ENCODE measurements at places on chromosomes 11 and 22.
A peak's percentile ranks its signal among the peaks of the same experiment; 100 is the strongest.

GRCh38 chr11:22169833-22170232 lies 23.1 kb upstream of the ANO5 start:
- no peak for DNase-seq

DNA sequence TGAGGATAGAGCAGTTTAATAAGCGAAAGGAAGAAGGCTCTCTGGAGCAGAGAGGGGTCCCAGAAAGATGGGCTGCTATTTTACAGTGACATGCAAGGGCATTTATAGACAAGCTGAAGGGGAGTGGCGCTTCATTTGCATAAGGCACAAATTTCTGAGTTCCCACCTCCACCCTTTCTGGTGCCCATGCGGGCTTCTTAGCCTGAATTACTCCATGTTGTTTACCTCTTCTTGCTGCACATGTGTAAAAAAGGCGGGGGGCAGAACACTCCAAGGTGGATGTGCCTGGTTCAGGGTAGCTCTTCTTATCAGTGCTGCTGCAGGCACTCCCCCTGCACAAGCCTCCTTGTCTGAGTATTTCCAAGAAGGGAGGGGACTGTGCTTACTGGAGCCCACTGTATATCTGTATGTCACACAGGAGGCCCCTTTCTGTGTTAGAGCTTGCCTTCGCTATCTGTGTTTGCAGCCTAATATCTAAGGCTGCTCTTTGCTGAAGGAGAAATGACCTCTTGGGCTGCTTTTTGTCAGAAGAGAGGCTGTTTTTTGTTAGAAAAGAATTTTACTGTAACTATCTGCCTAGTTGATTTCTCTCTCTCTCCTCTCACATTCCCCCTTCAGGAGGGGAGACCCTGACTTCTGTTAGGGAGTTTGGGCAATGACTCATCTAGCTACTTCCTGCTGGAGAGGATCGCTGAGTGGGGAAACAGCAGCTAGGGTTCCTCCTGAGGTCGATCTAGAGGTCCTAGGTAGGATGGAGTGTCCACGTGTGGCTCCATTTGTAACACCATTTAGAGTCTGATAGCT lies 1057.0 kb upstream of the CNTN5 start:
- DNase-seq: peak; percentile 61

- DNase-seq: no peak
Observed at GRCh38 chr11:88363648-88364065, 26.1 kb upstream of the CTSC start.

GRCh38 chr11:28874706-28875105 lies 766.5 kb downstream of the METTL15 start:
- DNase-seq: peak; percentile 9

- DNase-seq: peak; percentile 87
Observed at GRCh38 chr11:8068605-8069221, 12.3 kb upstream of the TUB start.

GRCh38 chr11:15779518-15779917 lies 576.8 kb downstream of the SOX6 start:
- DNase-seq: no peak

DNA sequence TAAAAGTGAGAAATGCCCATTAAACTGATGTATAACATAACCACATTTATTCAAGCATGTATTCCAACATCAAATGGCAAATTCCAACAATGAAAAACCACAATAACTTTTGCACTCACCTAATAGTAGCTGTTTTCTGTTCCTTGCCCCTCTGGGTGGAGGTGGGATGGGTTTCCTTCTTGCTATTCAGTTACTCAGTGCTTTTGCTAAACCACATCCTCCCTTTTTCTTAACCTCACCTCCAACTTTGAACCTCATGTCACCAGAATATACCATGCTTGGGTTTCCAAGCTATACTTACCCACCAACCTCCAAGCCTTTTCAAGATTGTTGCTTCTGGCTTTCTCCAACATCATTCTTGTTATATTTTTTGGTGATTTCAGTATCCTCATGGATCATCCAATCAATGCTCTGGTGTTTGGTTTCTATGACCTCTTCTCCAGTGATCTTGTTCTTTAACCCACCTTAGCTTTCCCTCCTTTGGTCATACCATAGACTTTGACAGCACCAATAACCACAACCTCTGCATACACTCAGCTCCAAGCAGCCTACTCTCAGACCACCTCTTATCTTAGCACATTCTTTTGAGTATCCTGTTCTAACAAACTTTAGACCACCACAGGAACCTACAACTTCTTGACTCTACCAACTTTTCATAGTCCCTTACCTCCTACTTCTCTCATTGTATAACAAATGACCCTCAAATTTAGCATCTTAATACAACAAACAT lies 3.2 kb upstream of the CCDC15 start:
- no peak for DNase-seq

DNA sequence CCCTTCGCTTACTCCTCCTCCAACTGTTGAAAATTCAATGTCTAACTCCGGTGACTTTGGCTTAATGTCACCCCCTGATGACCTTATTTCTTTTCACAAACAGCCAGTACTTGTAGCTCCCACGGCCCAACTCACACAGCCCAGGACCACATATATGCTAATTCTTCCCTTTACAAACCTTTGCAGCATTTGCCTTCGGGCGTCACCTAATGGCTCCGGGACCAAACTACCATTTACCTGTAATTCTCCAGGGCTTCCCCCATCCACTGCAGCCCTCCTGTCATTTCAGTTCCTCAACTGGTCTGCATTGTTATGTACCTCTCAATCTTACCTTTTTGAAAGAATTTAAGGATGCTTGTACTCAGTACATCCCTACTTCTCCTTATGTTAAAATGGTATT lies 29.8 kb upstream of the OR56B4 start:
- DNase-seq: no peak

GRCh38 chr22:44459041-44459440 lies 39.0 kb downstream of the RTL6 start:
- no peak for DNase-seq

- no peak for DNase-seq
Observed at GRCh38 chr22:19201869-19202798, 23.6 kb upstream of the SLC25A1 start.

DNA sequence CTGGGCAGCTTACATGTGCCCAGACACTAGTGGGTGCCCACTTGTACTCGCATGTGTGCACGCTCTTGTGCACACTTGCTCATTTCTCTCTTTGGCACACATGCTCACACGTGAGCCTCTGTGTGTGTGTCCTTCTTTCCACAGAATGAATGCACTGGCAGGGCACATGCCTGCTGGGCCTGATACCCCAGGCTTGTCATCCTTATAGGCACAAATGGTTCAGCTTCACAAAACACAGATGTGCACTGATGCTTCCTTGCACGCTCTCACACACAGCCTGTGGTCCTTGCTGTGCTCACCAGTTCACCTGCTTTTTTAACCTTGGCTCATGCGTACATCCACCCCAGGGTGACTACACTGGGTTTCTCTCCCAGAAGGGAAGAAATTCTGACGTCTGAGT lies 174.8 kb downstream of the BUD13 start:
- DNase-seq: no peak

- peak; percentile 58 for DNase-seq
Observed at GRCh38 chr11:108672113-108672512, 7.2 kb downstream of the DDX10 start.

- no peak for DNase-seq
Observed at GRCh38 chr11:19474954-19475721, 234.4 kb upstream of the E2F8 start.

GRCh38 chr11:130535520-130535919 lies 87.1 kb downstream of the ADAMTS15 start:
- DNase-seq: no peak

GRCh38 chr11:128190312-128190711 lies 397.0 kb downstream of the ETS1 start:
- DNase-seq: no peak

- DNase-seq: peak; percentile 87
Observed at GRCh38 chr11:122642472-122642922, 13.0 kb upstream of the UBASH3B start.

- no peak for DNase-seq
Observed at GRCh38 chr11:117874253-117874909, 2.1 kb downstream of the FXYD6 start.

GRCh38 chr11:66450560-66450959 lies 11.9 kb upstream of the MRPL11 start:
- DNase-seq: no peak

GRCh38 chr11:45779602-45780001 lies 25.3 kb upstream of the SLC35C1 start:
- DNase-seq: no peak

GRCh38 chr11:118953265-118953664 lies 2.8 kb upstream of the UPK2 start:
- peak; percentile 13 for DNase-seq

DNA sequence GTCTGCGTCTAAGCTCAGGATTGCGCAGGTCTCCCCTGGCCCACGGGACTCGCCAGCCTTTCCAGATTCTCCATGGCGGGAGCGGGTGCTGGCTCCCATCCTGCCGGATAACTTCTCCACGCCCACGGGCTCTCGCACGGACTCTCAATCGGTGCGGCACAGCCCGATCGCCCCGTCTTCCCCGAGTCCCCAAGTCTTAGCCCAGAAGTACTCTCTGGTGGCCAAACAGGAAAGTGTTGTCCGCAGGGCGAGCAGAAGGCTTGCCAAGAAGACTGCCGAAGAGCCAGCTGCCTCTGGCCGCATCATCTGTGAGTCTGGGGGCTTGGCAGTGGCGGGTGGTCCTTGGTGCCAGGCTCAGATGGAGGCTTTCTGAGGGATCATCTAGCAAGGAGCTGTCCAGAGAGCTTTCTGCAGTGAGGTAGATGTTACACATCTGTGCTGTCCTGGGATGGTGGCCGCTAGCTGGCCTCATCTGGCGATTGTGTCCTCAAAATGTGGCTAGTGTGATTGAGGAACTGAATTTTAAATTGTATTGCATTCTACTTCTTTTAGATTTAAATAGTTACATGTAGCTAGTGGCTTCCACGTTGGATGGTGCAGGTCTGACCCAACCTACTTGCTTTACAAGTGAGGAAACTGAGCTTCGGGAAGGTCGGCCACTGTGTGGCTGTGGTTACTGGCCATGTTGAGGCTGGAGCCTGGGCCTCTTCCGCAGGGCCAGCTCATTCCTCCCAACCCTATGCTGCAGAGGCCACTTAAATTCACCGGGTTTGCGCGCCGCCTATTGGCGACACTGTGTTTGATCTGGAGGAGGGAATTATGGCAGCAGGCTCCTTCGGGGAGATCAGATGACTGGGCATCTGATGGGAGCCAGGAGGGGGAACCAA lies 6.7 kb downstream of the INCENP start:
- no peak for DNase-seq

GRCh38 chr11:91998481-91998880 lies 226.1 kb upstream of the FAT3 start:
- DNase-seq: no peak

GRCh38 chr11:129417458-129417857 lies 41.8 kb downstream of the BARX2 start:
- DNase-seq: no peak

GRCh38 chr11:12448131-12448939 lies 71.0 kb downstream of the PARVA start:
- no peak for DNase-seq

GRCh38 chr11:67504005-67504949 lies 886 bp downstream of the PITPNM1 start:
- DNase-seq: peak; percentile 21

DNA sequence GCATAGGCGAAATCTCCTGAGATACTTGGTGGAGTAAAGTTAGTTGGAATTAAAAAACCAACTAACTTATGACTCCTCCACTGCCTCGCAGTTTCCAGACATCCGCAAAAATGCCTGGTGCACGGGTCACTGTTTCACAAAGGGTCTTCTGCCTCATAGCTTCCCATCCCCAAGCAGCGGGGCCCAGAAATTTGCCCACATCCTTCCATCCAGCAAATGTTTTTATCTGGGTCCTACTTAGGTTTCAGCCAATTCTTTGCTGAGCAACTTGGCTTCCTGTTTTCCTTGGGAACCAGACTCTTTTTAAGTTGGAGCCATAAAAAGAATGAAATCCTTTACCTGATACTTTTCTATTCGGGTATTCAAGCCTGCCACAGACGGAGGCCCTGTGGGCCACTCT lies 36.2 kb downstream of the FZD4 start:
- DNase-seq: peak; percentile 35

DNA sequence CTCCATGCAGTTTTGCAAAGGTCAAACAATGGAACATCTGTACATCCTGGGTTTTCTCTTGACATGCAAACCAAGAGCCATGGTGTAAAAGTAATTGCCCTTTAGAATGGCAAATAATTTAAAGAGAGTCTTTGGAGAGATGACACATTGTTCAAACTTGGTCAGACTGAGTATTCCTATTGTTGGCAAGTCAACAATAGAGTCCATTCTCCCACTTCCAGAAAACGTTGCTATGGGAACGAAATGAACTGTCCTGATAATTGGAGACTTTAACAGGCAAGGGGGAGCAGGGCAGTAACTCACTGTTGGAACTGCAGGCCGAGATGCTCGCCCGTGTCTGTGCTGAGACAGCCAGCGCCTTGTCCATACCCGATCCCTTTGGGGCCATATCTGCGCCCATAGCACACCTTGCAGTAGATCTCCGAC lies 13.9 kb downstream of the CSRP3 start:
- DNase-seq: no peak

DNA sequence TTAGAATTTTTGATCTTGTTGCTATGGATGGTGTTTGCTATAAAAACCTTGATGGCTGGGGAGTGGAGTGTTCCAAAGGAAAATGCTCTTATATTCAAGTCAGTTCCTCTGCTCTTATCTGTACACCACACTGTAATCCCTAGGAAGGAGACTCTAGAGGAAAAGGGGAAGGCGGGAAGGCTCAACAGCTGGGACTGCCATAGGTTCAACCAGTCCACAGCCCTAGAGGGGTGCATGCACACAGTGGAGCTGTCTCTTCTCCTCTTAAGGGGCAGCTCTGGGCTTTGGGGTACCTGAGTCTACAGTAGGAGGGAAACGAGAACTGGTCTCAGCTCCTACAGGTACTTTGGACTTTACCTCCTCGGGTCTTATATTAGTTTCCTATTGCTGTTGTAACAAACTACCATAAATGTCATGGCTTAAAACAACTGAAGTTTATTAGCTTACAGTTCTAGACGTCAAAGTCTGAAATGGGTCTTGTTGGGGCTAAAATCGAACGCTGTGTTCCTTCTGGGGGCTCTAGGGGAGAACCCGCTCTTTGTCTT lies 77.2 kb upstream of the ZBED5 start:
- no peak for DNase-seq

GRCh38 chr11:22875869-22876473 lies 15.7 kb upstream of the CCDC179 start:
- DNase-seq: peak; percentile 84

DNA sequence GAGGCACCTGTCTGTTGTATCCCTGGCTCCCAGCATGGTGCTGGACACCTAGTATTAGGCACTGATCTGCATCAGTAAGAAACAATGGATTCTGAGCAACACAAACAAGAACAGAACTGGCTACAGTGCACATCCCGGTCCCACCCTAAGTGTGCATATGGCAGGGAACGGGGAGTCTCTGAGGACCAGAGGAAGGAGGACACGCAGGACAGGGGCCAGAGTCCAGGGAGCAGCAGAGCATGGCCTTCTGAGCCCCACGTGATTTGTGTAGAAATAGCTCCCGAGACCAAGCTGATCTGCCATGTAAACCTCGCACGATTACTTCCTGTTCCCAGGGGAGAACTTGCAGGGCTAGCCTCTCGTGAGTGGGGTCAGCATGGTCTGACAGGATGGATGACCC lies 12.7 kb upstream of the SNX32 start:
- no peak for DNase-seq

- no peak for DNase-seq
Observed at GRCh38 chr11:7467652-7468051, 17.7 kb upstream of the OLFML1 start.

- no peak for DNase-seq
Observed at GRCh38 chr11:117950993-117951961, 22.1 kb upstream of the TMPRSS13 start.
